CD4-positive, alpha-beta T cell treated with Interleukin-6 at 100 ng/mL for 8 hours (primary cell): ENCODE measurements at places on chromosomes 6 and 20.

GRCh38 chr6:57261926-57262325, 39.8 kb upstream of the RAB23 start:
- DNase-seq, result no peak

DNA sequence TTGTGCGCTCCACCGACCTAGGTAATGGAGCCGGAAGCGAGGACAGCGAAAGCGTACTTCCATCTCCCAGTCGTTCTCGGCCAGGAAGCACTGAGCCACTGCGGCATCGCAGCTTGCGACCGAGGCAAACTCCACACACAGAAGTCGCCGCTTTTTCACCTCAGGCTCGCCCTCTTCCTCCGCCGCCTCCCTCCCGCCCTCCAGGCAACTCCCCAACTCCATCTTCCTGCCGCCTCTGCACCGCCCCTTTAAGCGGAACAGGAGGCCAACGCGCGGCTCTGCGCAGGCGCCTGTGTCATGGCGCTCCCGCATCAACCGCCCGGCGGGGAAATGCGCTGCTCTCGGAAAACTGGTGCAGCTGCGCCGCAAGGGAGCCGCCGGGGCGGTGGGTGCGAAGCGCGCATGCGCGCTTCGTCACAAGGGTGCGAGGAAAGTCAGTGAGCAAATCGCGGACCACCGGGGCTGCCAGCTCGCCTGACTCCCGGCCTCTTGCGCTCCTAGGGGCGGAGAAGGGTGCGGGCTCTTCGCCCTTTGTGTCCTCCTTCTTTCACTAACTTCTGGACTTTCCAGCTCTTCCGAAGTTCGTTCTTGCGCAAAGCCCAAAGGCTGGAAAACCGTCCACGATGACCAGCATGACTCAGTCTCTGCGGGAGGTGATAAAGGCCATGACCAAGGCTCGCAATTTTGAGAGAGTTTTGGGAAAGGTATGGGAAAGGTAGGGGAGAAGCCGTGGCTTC, at the start of the genes ACOT13 and TDP2:
Gene ACOT13 (plus strand): TSS at position 437 of the 737 bp plus-strand sequence. CDS start 187 bp downstream, at position 624.
Gene TDP2 (minus strand): TSS at position 259 of the 737 bp plus-strand sequence. CDS start 37 bp downstream, at position 222.
- peak; percentile 97 for DNase-seq

- DNase-seq, result no peak
Observed at GRCh38 chr20:39876976-39877635, 811.9 kb downstream of the MAFB start.

GRCh38 chr6:13282393-13283069, 45.8 kb downstream of the TBC1D7 start:
- DNase-seq, result no peak

DNA sequence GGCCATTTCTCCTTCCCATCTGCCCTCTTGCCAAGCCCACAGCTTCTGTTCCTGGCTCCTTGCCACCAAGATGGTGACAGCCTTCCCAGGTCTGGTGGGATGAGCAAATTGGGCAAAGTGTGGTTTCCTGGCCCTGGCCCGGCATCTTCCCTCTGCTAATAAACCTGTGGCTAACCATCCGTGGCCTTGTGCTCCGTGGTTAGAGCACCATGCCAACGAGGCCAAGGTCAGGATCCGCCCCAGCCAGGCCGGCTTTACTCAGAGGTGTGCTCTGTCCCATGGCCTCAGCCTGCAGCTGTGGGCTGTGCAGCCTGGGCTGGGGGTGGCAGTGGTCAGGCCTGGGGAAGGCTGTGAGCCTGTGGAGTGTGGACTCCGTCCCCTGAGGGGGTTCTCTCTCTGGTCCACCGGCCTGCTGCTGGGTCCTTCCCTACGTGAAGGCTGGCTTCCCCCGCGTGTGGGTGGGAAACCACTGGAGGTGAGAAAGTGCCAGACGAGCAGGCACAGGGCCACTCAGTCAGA, 117.4 kb downstream of the VEGFA start:
- no peak for DNase-seq

DNA sequence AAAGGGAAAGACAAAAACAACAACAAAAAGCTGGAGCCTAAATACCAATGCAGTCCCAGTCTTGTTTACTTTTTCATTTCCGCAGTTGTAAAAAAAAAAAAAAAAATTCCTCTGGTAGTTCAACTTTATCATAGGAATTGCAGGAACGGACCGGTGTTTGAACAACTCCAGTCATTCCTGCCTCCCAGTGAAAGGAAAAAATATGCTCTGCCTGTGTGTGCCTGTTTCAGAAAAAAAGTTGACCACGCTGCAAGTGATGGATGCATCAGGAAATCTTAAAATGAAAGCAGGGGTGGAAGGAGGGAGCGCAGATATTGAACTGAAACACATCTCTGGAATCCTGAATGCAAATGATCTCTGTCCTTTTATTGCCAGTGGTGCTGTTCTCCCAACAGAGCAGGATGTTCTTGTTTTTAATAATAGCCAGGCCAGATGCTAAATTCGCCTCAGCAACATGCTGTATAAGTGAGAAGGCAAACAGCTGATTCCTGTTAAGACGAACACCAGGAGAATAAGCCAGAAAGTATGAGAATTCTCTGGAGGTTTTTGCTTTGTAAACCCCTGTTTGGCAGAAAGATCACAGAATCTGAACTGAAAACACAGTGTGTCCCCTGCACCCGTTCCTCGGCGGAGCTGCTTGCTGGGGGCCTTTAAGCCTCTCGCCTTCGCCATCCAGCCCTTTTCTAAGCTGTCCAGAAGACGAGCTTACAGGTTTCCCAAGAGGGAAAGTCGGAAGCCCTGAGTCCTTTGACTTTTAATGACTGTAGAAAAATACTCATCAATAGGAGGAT, 178.4 kb upstream of the SUPT3H start:
- no peak for DNase-seq

DNA sequence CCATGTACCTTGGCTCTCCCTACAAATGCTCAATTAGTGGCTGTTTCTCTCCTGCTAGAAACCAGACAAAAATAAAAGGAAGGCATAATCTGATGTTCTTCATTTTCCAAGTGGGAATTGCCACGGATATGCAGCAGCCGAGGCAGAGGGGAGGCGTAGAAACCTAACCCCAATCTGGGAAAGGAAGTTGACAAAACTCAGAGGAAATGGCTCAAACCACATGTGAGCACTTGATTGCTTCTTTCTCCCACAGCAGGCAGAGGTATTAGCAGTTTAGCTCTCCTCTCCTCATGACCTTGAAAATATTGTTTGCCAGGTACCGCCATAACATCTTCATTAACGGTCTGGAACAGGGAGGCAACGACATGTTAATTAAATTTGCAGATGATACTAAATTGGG, 3.8 kb upstream of the MLN start:
- no peak for DNase-seq

GRCh38 chr6:17863901-17864754, 123.3 kb downstream of the KIF13A start:
- DNase-seq, result no peak

DNA sequence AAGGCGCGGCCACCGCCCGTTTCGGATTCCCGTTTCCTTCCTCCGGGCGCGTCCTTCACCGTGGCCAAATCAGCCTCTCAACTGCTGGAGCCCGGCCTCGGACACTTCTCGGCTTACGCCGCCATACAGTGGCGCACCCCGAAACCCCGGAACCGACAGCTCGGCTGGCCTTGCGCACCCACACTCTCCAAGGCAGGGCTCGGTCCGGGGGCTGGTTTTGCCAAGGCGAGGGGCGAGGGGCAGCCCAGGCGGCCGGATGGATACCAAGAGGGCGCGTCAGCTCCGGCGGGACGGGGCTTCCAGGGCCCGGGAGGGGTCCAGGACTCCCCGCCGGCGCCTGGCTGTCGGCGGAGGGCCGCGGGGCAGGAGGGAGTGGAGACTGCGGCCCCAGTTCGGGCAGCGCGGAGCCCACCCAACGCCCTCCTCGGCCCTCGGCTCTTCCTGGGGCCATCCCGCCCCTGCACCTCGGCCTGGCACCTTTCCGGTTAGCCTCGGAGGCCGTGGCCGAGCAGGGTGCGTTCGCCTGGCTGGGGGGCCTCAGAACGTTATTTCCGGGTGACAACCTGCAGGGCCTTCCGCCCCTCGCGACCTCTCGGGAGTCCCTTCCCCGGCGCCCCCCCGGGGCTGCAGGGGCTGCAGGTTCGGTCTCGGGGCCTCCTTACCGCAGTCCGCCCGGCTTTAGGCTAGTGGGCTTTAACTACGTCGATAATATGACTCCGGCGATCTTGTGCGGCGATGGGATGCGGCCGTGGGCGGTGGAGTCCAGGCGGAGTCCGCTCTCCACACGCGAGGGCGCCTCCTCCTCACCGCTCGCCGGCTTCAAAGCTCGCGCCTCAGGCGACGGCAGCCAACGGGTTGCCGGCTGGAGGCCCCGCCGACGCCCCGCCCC, 697 bp upstream of the CEP43 start:
- DNase-seq, result no peak
